ENCODE measurements at places on chromosomes 12 and 14.

- no peak for DNase-seq
These were observed 208.3 kb downstream of the LRIG3 start for GRCh38 chr12:58711974-58712373.

GRCh38 chr14:80315681-80316080, 104.4 kb upstream of the DIO2 start:
- no peak for DNase-seq

DNA sequence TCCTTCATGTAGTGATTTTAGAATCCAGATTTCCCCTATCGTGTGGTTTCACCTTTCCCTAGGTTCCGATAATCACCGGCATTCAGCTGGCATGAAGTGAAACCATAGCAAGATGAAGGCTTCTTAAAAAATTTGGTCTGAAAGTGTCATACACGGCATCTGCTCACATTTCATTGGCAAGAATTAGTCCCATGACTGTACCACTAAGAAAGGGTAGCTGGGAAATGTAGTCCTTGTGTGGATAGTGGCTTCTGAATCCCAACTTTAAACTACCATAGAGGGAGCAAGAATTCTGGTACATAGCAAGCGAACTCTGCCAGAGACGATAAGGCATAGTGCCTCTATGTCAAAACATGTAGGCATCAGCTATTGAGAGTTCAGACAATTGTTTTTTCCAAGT, 360.1 kb upstream of the TBX3 start:
- DNase-seq, result no peak

GRCh38 chr12:46608431-46609272, 217.1 kb downstream of the SLC38A4 start:
- DNase-seq, result no peak

DNA sequence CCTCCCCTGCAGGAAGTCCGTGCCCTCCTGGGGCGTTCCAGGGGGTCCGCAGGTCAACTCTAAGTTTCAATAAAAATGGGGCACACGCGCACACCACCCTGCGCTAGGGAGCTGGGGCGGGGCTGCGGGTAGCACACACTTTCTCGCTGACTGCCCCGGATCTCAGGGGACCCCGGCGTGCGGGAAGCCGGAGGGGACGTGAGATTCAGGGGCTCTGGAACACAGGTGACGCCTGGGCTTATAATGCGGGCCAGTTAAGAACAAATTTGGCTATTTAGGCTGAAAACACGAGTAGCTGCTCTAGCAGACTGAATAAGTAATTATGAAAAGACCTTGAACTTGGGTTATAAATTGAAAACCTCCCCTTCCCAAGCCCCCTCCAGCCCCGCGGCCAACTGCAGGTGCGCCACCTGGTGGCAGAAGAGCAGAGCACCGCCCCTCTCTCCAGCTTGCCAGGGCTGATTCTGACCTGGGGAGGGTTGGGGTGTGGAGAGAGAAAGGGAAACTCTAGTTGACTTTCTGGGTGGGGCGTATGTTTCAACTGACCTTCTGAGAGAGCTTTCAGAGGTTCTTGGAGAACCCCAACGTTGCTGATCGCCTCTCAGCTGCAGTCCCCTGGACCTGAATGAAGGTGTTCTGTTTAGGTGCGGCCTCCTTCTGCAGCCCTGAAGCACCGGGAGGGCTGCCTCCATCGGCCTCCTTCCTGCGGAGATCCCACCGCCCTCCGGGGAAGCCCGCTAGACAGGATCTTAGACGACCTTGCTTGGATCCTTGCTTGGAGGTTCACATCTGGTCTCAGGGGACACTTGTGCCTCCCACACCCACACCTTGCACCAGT, 118.4 kb upstream of the EVL start:
- peak; percentile 14 for DNase-seq

DNA sequence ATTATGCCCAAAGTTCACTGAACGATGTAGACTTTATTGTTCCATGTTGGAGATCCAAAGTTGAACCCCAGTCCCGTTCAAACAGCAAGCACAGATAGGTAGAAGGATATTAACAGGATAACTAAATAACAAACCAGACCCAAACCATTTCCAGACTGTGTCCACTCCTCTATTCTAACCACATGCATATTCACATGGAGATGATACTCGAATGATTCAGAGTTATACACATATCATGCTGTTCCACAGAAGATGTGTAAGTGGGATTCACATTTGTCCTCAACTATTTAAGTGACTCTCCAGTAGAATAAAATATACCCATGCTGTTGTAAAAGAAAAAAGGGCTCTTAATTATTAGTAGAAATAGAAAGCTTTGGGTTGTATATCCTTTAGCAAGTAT, 185.9 kb downstream of the ITPR2 start:
- no peak for DNase-seq

- peak; percentile 35 for DNase-seq
These were observed 213.5 kb upstream of the SLC38A2 start for GRCh38 chr12:46585854-46586621.

GRCh38 chr12:106685381-106685780, 89.1 kb upstream of the RIC8B start:
- DNase-seq, result no peak

DNA sequence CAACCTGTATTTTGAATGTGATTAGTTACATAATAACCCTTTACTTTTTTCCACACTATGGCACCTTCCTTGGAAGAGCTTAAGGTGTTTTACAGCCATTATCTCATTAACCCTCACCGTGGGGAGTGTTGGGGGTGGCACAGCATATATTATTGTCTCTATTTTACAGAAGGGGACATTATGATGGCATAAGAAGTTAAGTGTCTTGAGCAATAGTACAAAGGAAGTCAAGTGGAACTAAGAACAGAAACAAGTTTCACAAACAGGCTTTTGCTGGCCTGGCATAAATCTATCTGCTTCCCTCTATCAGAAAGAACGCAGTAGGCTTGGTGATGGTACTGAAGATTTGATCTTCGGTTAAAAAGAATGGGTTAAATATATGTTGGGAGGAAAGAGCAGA, 169.7 kb upstream of the OTX2 start:
- no peak for DNase-seq

DNA sequence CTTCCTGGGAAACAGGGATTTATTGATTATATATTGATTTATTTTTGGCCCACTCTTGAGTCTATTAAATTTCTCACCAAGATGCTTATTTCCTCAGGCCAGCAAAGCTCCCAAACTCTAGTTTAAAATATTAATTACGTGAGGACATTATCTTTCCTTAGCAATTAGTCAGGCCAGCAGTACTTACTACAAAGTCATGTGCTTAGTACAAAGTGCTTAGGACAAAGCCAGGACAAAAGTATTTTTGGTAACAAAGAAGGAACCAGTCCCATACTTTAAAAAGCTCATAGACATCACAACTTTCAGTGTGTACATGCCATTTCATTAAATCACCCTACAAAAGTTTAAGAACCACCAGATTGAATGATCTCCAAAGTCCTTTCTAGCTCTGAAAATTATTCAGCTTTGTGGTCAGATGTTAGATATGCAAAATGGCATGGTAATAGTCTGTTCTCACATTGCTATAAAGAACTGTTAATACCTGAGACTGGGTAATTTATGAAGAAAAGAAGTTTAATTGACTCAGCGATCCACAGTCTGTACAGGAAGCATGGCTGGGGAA, 94.7 kb upstream of the PWP1 start:
- DNase-seq, result no peak

DNA sequence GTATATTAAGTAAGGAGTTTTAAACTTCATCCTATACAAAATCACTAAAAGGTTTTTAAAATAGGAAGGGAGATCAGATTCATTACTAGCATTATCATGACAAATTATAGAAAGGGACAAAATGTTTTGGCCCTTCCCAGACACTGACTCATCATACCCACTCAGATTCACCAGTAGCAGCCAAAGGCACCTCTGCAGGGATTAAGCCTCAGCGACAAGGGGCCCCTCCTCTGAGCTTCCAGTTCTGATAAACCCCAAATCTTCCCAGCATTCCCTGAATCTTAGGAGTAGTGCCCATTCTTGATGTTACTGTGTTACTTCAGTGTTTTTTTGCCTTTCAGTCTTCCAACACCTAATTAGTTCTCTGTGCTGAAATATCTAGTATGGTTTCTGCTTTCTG, 14.5 kb downstream of the KRAS start:
- DNase-seq, result no peak

DNA sequence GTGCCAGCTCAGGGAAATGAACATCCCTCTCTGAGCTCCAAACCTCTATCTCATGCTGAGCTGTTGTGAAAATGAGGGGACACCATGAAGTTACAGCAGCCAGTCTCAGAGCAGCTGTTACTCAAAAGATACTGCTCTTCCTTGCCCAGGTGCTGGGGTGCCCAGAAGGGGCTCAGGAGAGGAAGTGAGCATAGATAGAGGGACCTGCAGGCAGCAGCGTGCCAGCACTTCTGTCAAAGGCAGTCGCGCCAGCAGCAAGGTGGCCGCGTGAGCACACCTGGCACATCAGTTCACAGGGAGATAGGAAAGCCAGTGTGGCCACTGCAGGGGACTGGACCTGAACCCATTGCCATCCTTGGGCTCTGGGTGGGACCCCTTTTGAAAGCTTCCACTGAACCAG, 27.8 kb downstream of the C14orf132 start:
- no peak for DNase-seq

DNA sequence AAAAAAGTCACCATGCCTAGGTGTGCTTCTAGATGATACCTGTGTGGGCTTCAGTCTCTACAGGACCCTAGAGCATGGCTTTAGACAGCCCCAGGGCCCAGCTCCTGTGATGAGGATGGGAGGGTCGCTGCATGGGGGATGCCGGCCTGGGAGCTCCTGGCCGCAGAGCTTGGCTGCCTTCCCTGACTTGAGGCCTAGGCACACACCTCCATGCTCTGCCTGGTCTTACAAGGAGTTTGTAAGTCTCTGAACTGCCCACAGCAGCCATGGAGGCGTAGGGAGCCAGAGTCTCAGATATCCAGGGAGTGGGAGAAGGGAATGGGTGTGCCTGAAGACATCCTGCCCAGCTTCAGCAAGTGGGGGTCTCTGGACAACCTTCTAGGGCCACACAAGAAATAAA, 149.5 kb upstream of the MYL2 start:
- DNase-seq, result no peak

- DNase-seq, result no peak
These were observed 42.2 kb upstream of the CRACR2A start for GRCh38 chr12:3795066-3795465.

GRCh38 chr12:26721800-26722199, 111.2 kb downstream of the ITPR2 start:
- no peak for DNase-seq

GRCh38 chr14:37864861-37865718, 269.7 kb downstream of the TTC6 start:
- DNase-seq, result no peak

GRCh38 chr12:49748306-49748705, 6.9 kb downstream of the TMBIM6 start:
- DNase-seq, result no peak

DNA sequence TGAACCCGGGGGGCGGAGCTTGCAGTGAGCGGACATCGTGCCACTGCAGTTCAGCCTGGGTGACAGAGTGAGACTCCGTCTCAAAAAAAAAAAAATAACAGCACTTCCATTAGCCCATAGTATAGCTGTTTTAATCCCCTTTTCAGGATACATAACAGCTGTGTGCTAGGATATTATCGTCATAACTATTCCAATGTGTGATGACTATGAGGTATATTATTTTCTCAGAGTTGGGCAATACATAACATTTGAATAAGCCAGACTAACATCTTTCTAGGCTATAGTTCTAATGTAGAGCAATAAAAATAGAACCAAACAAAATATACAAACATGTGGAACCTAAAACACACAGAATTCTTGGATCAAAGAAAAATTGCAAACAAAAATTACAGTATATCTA, 57.1 kb downstream of the MARK3 start:
- DNase-seq, result no peak

DNA sequence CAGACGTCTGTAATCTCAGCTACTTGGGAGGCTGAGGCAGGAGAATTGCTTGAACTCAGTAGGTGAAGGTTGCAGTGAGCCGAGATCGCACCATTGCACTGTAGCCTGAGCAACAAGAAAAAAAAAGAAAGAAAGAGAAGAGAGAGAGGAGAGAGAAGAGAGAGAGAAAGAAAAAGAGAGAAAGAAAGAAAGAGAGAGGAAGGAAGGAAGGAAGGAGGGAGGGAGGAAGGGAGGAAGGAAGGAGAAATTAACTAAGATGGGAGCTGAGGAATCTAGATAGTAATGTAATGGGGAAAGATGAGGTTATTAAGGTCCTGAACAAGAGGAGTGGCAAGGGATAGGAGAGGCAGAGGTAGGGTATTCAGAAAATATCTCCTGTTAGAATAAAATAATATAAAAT, 17.4 kb upstream of the SGPP1 start:
- DNase-seq, result no peak

DNA sequence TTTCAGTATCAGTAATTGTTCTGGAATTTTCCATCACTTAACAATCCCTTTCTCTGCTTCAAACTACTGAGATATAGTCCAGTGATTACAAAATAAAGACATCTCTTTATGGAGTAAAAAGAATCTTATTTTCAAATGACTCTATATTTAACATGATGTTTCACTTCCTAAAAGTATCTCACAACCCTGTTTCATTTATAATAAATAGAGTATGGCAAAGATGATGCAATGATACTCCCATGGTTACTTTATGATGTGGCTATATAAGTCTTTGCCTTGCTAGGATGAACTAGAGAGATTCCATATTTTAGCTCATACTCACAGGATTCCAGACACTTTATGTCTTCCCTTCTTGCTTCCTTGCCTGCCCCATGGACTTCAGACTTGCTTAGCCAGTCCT, 953.5 kb upstream of the MDGA2 start:
- no peak for DNase-seq

- no peak for DNase-seq
These were observed 708 bp downstream of the FNTB start for GRCh38 chr14:64987438-64987767.

- DNase-seq, result no peak
These were observed 31.6 kb upstream of the PTPRQ start for GRCh38 chr12:80412343-80412953.

DNA sequence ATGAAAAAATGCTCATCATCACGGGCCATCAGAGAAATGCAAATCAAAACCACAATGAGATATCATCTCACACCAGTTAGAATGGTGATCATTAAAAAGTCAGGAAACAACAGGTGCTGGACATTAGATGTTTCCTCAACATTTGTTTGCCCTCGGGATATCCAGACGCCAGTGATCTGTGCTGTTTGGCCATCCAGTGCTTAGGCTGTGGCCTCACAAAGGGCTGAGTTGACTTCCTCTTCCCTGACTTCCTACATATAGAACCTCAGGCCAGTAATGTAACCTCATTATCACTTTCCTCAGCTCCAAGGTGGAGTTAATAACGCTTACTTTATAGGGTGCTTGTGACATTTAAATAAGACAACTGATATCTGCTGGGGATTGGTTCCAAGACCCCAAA, 51.8 kb downstream of the SLC15A5 start:
- DNase-seq, result no peak

GRCh38 chr14:102538602-102539543, 29.3 kb upstream of the ANKRD9 start:
- DNase-seq, result no peak

- DNase-seq, result peak; percentile 18
These were observed 1.5 kb downstream of the KRT8 start for GRCh38 chr12:52903285-52903854.

DNA sequence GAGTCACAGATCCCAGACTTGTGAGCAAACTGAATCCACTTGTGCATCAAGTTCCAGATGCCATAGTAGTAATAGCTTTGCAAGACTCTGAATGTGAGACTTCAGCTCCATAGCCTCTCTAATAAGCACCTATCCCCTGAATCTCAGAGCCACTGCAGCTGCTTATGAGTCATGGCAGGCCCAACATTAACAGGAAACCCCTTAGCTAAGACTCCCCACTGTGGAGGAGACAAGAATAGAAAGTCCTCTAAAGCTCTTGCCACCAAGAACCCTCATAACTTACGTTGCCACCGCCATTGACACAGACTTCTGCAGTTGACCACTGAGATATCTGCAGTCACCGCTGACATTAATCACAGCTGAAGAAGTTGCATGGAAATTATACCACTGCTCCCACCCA, 62.9 kb upstream of the PDE3A start:
- DNase-seq, result no peak
